ENCODE measurements at places on chromosomes 13 and 19.

DNA sequence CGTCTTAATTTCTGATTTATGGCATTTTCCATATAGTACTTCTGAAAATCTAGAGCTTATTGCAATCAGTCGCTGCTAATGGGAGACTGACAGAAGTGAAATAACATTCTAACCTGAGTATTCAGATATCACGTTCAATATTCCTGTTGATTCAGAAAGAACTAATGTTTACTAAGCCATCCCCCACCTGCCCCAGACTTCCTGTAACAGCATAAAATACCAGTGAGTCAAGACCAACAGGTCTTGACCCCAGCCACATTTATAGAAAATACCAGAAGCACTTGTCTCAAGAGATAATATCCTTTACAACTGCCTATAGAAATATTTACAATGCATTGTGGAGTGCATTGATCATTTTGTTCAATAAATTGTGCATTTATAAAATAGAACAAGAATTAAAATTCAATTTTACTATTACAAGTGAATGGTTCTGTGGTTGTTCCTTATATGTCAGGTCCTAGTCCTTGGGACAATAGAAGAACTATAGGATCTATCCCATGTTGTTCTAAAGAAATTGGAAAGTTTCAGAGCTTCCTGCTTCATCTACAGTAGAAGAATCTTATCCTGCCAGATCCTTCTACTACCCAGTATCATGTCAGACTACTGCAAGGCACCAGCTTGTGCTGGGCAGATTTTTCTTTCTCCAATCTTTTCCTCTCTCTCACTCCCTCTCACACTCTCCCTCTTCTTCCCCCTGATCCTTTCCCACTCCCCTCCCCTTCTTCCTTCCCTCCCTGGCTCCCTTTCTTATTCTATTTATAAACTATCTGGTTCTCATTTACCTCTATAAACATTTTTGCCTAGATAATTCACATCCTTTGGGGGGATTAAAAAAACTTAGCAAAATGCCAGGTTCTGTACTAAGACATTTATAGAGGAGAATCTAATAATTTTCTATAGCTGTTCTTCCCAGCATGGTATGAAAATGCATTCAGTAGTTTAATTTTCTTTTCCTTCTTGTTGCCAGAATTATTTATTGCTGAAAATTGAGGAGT is 629.9 kb downstream of the DIAPH3 start:
- DNase-seq, result no peak

- no peak for DNase-seq
Observed at GRCh38 chr13:105395041-105395440, 1140.4 kb downstream of the EFNB2 start.

DNA sequence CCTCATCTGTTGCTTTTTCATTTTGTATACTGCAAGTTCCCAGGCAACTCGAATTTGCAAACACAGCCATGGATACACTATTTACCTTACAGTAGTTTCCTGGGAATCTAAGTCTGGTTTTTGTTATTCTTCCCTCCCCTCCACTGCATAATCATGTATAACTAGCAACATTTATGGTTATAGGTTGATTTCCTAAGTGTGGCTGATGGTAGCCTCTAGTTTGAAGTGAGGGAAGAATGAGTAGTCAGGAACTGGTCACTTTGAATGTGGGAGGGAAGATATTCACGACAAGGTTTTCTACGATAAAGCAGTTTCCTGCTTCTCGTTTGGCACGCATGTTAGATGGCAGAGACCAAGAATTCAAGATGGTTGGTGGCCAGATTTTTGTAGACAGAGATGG is at the start of gene KCNRG:
Gene KCNRG (plus strand): TSS at position 187 of the 400 bp plus-strand sequence. CDS start 50 bp downstream, at position 237.
- no peak for DNase-seq

DNA sequence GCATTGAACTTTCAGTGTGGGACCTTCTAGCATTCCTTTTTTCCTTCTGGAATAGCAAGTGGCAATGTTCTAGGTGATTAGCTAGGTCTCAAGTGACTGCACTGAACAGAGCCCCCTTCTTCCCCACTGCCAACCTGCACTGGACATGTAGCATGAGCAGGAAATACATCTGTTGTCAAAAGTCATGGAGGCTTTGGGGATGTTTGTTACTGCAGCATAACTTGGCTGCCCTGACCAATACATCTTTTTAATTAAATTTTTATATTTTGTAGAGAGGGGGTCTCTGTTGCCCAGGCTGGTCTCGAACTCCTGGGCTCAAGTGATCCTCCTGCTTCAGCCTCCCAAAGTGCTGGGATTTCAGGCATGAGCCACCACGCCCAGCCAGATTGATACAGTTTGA is 163.6 kb downstream of the CACNA1A start:
- DNase-seq, result no peak

DNA sequence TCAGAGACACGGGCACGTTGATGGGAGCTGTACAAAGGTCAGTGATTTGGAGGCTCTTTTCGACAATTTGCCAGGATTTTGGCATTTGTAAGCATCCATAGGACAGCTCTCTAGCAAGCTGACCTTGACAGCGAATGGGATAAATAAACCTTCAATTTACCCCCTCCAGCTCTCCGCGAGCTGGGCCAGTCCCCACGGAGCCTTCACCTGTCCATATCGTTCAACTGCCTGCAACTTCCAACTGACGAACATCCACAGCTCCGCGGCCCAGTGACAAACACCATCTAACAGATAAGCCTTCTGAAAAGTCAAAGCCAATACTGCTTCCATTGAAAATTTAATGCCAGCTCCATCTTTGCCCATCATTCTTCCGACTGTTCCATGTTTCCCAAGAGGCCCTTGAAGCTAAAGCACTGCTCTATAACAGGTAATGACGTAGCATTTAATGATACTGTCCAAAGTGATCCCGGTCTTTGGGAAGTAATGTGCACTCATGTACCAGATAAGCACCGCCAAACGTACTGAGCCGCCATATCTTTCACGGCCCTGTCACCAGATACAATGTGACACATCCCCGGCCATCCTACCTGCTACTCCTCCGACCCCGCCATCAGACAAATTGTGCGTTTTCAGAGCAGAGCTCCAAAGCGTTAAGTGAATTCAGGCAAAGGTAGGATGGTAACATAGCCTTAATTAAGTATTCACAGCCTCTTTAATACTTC is 365.3 kb upstream of the ZNF507 start:
- DNase-seq, result no peak

DNA sequence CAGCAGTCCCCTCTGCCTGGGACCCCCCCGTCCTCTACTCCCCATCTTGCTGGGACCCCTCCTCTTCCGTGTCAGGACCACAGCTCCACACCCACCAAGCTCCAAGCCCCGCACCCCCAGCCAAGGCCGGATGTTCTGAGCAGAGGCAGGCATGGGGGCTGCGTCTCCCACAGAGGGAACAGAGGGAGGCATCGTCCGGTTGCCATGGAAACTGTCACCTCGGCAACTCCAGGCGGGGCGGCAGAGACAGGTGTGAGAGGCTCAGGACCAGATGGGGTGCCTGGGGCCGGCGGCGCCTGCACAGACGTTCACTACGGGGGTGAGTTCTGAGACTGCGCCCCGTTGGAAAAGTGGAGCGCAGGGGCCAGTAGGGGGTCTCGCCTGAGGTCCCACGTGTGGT is 5.4 kb downstream of the RNU6-9 start:
- DNase-seq, result no peak

- DNase-seq, result no peak
Observed at GRCh38 chr19:17530586-17530985, 19.1 kb downstream of the PGLS start.

DNA sequence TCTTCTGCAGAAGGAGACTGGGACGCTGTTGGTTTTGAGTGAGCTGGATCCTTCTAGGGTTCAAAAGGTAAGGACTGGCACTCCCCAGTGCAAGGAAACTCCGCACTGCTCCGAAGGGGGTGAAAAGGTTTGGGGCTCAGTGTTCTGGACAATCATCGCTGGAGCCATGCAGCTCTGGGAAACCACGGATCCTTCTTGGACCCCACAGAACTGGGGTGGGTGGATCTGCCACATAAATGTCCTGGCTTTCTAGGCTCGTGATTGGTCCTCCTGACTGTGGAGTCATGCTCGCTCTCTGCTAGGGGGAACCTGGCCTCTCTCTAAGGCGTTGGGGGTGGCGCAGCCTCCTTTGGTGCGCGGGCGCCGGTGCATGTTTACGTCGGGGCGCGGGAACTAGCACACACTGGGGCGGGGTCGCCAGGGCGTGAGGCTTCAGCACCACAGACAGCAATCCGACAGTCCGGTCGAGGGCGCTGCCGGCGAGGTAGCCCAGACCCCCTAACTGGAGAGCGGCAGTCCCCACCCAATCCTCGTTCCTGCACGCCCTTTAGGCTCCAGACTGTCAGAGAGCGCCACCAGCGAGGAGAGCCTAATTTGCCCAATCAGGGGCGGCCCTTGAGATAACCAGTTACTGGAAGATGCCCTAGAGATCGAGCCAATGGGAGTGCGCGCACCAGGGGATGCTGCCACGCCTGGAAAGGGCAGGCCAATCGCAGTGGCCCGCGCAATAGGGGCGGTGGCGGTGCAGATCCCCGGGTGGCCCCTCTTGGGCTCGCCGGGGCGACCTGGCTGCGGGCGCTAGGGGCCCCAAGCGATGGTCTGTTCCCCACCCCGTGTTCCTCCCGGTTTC is 913 bp upstream of the ELAVL3 start:
- DNase-seq, result peak; percentile 11

DNA sequence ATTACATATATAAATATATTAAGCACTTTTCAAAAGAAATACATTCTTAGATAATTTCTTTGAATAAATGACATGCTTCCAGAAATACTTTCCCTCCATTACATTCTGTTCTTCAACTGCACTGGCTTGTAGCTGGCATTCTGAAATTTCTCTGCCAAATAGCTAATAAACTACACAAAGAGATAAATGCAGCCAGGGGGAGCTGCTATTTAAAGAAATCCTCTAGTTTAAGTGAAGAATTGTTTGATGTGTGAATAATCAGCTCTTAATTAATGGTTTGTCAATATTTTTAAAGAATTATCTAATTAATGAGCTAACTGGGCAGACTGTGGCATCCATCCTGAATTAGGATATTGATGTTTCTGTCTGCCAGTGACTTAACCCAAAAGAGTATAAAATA is 30.7 kb downstream of the SLC7A1 start:
- DNase-seq, result no peak

- no peak for DNase-seq
Observed at GRCh38 chr19:34539396-34539795, 57.8 kb downstream of the WTIP start.

- DNase-seq, result no peak
Observed at GRCh38 chr19:1943661-1944087, 2.7 kb downstream of the CSNK1G2 start.

GRCh38 chr19:7456964-7457541 is 31.8 kb downstream of the PEX11G start:
- no peak for DNase-seq

Data from stimulated activated CD8-positive, alpha-beta memory T cell treated with anti-CD3 and anti-CD28 coated beads, Interleukin-15, amount 100 ng/mL, for 1 hour (primary cell).